ENCODE measurements at places on chromosomes 16 and 17.

- no peak for DNase-seq
Measured at GRCh38 chr17:4944163-4944553, 4.1 kb downstream of the RNF167 start.

DNA sequence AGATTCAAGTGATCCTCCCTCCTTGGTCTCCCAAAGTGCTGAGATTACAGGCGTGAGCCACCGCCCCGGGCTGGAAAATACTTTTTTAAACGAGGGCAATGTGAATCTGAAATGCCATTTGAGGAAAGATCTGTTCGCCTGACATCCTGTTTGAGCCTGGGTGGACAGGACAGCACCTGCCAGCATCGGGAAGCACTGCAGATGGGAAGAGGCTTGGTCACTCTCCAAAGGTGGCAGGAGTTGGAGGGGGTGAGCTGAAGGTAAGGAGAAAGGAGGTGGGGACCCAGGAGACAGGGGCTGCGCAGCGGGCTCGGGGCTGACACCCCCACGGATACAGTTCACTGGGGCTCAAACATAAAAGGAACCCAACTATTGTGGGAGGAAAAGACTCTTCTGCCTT, 3.9 kb upstream of the BIRC5 start:
- DNase-seq: no peak

GRCh38 chr17:83138820-83139219, 59.4 kb downstream of the METRNL start:
- no peak for DNase-seq

DNA sequence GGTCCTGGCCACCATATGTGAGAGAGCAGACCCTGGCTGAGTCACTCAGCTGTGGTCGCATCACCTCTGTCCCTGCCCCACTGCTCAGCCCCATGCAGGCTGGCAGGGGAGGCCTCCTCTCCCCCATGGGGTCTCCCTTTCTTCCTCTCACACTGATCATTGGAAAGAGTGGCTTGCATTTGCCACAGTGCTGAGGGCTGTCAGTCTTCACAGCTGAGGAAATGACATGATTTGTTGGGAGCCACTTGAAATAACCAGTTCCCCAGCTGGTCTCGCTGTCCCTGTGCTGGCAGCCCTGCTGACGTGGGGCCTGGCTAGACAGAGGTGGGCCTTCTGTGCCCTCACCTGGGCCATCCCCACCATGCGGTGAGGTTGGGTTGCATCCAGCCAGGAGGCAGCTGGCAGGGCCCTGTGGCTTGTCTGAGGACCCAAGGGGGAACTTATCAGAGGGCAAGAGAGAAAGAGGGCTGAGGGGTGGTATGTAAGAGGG, 30.1 kb upstream of the MED9 start:
- DNase-seq: no peak

DNA sequence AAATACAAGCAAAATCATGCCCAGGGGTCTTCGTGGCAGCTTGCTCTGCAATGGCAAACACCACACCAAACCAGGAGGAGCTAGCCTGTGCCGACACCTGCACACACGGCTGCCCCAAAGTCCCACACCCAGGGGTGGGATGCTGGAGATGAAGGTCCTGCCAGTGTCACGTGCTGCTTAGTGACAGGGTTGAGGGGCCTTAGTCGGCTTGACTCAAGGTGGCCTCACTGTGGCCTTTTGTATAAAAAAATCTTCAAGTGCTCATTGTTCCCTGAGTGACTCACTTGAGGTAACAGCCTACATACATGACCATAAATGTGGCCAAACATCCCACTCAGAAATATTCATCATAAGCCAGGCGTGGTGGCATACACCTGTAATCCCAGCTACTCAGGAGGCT, 7.3 kb downstream of the TRIM65 start:
- no peak for DNase-seq

- DNase-seq: no peak
Measured at GRCh38 chr17:8382052-8382879, 727 bp downstream of the RPL26 start.

- DNase-seq: no peak
Measured at GRCh38 chr17:67059372-67059771, 15.0 kb downstream of the CACNG1 start.

GRCh38 chr16:65285128-65286048, 163.5 kb upstream of the CDH11 start:
- DNase-seq: no peak

GRCh38 chr16:1667271-1667670, 10.8 kb upstream of the JPT2 start:
- no peak for DNase-seq

DNA sequence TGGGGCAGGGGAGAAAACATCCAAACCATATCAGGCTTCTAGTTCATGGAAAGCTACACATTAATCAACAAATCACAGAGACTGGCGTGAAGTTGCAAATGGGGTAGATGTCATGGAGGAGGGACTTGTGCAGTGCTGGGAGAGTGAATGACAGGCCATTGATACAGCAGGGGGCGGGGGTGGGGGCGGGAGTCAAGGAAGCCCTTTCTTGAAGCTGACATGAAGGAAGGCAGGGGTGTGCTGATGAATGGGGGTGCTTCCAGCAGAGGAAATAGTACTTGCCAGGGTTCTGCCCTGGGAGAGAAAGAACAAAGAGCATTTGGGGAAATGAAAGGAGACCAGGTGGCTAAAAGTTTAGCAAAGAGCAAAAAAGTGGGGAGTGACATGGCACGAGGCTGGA, 269.9 kb downstream of the SHISA9 start:
- DNase-seq: no peak

GRCh38 chr17:48952904-48953303, 8.3 kb upstream of the SNF8 start:
- no peak for DNase-seq

GRCh38 chr16:85422196-85422631, 190.9 kb upstream of the GSE1 start:
- DNase-seq: no peak

DNA sequence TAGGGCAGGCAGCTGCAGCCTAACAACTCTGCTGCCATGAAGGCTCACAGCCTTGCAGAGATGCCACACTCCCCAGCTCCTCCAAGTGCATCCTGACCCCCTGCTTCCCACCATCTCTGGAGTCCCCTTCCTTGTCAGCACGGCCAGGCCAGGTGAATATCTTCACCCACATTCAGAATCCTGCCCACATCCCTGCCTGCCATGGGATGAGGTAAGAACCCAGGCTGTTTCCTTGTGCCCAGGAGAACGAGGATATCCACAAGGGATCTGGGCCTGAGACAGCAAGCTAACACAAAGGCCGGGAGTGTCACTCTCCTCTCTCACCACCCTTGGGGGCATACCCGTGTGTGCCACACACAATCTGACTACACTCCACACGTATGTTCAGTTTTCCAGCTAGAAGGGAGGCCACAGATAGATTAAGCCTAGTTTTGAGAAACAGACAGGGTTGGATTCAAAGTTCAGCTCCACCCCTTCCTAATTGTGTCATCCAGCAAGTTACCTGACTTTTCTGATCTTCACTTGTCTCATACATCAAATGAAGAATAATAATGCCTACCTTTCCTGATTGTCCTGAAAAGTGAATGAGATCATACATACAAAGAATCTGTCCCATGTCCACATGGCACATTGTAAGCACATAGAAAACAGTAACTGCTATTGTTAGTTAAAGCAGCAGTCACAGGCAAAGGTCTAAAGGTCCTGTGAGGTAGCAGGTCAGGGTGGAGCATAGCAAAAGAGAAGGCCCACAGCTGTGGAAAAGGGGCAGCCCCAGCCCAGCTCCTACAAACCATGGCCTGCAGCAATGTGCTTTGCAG, 17.4 kb upstream of the SUPT4H1 start:
- DNase-seq: no peak

- DNase-seq: no peak
Measured at GRCh38 chr16:12421688-12422087, 382.0 kb downstream of the CPPED1 start.

GRCh38 chr16:57916735-57917438, 54.0 kb downstream of the CNGB1 start:
- DNase-seq: no peak

DNA sequence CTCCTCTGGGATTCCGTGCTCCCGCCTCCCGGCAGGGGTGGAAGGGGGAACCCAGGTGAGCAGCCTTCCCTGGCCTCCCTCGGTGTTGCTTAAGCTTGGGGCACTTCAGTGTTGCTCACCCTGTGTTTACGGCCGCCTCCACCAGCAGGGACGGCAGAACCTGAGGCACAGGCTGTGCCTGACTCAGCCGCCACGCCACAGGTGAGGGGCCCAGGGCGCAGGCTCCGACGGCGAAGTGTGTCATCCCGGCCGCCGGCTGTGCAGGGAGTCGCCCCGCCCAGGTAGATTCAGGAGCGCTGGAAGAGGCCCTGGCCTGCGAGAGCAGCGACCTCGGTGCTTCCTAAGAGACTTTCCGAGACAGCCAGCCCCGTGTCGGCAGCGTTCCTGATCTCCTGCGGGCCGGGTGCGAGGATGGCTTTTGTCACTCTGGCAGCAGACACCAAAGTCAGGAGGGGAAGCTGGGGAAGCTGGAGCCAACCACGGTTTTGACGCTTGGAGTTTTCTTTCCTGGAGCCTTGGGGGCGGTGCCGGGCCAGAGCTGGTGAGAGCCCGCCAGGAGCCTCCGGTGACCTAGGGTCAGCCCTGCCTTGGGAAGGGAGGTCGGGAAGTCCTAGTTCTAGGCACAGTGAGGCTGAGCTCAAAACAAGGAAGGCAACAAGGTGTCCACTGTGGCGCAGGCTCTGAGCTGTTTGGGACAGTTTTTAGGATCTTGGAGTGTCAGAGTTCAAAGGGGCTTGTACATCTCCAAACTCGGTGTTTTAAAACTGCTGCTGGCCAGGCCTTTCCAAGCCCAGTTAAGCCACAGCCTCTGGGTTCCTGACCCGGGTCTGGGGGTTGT, 2.1 kb downstream of the GSE1 start:
- no peak for DNase-seq

DNA sequence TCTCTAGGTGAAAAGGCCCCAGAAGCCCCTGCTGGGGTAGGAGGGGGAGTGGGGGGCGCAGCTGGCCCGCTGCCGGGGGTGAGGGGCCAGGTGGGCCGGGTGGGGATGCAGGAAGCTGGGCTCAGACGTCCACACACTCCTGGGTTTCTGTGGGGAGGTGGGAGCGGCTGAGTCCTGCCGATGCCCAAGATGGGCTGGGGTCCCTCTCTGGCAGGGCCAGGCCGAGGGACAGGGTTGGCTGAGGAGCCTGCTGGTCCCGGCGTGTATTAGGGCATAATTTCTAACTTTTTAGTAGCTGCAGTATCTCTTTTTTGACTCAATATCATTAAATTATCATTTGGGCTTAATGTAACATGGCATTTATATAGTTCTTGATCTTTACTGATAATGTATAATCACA, 121.4 kb upstream of the CORO6 start:
- no peak for DNase-seq

GRCh38 chr17:56231693-56232092, 78.4 kb downstream of the ANKFN1 start:
- no peak for DNase-seq

- DNase-seq: no peak
Measured at GRCh38 chr16:12303653-12304052, 327.1 kb downstream of the SNX29 start.

DNA sequence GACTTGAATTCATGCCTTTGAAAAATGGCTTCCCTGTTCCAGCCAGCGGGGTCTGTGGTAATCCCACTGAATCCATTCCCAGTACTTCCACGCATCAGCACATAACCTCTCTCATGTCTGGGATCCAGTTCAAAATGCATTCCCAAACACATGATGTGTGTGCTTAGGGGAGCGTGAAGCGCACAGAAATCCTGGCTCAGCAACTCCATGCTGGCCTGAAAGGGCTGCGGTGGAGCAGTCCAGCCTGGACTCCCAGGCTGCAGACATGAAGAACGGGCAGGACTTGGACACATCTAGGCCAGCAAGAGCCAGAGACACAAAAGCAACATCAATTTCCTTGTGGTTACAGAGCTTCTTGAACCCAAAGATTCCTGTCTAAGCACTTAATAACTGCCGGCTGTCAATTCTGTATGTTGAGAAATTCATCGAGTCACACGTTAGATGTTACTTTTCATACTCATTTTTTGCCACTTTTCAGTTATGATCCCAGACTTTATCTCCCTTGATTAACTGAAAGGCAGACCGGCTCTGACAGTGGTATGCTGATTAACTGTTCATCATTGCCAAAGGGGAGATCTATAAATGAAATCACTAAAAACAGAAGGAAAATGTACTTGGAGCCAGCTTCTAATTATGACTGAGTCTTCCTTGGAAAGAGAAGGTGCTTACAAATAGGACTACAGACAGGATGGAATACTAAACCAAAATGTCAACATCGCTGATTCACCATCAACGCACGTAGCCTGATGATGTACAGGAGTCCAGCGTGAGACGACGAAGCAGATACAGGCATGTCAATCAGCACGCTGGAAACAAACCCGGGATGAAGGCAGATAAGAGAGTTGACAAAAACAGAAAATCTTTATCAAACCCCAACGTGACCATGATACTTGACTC, 23.0 kb downstream of the NSMCE1 start:
- no peak for DNase-seq

GRCh38 chr17:3475251-3475685, 529 bp upstream of the ASPA start:
- DNase-seq: no peak

DNA sequence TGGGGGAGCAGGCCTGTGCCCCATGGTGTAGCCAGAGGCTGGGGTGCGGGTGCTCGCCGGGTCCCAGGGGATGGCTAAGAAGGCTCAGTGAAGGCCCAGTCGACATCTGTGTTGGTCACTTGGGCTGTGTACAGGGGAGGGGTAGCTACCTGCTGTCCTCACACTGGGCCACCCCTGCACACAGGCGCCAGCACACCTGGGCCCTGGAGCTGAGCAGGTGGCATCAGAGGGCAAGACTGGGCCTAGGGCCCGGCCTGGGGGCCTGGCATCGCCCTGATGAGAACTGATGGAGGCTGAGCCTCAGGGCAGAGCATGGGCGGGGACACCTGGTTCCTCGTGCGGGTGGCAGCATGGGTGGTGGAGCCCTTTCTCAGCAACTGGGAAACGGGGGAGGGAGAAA, 870 bp upstream of the CTRB2 start:
- no peak for DNase-seq

GRCh38 chr17:12918142-12918541, 99.7 kb downstream of the ELAC2 start:
- no peak for DNase-seq

DNA sequence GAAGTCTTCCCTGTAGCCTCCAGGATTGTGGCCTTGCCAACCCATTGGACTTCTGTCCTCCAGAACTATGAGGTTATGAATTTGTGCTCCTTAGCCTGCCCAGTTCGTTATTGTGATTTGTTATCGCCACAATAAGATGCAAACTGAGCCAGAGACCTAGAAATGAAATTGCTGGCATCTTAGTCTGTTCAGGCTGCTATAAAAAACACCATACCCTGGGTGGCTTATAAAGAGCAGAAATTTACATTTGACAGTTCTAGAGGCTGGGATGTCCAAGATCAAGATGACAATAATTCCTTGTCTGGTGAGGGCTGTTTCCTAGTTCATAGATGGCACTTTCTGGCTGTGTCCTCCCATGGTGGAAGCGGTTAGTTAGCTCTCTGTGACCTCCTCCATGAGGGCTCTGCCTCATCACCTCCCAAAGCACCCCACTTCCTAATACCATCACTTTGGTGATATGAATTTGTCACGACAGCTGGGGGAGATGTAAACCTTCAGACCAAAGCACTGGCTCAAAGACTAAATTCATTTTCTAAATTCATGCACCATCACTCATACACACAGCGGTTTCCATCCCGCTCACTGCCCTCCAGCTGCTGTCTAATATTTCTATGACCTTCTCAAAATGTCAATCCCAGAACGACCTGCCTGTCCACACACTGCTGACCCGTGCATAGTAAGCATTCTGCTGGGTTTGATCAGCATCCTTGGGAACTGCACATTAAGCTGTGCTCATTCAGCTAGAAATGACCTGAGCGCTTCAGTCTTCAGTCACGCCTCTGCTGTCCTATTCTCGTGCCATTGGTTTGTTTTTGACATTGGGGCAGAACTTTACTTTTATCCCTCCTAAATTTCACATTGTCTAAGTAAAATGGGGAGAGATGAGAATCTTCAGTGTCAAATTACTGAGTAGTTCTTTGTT, 36.6 kb downstream of the GINS3 start:
- DNase-seq: no peak
